ENCODE measurements at places on chromosomes 11 and 22. TPM values are rescaled to one million over a fixed set of nuclear protein-coding genes. Genes with fewer than 3 reads are reported as not detected.

The MAJIN gene
- not detected for total RNA-seq

The TSSK2 gene
- total RNA-seq = not detected

The KIF18A gene
- 35.4 TPM for total RNA-seq

The ALDH3B2 gene
- total RNA-seq = not detected

The DDIAS gene
- 18.6 TPM for total RNA-seq

The RASD2 gene
- total RNA-seq = 0.08 TPM

The BACE1-AS gene
- 3.8 TPM for total RNA-seq

- no peaks in the 10 kb centered on the region for H3K4me1 ChIP-seq
- peak; percentile 38 for DNase-seq
- H3K36me3 ChIP-seq = no peaks in the 10 kb centered on the region
- H3K4me3 ChIP-seq = no peak overlapping the region
- no peak overlapping the region for H3K27ac ChIP-seq
- no peaks in the 10 kb centered on the region for H3K27me3 ChIP-seq
These were observed 217.4 kb downstream of the SBF2 start for GRCh38 chr11:10076458-10077141.

DNA sequence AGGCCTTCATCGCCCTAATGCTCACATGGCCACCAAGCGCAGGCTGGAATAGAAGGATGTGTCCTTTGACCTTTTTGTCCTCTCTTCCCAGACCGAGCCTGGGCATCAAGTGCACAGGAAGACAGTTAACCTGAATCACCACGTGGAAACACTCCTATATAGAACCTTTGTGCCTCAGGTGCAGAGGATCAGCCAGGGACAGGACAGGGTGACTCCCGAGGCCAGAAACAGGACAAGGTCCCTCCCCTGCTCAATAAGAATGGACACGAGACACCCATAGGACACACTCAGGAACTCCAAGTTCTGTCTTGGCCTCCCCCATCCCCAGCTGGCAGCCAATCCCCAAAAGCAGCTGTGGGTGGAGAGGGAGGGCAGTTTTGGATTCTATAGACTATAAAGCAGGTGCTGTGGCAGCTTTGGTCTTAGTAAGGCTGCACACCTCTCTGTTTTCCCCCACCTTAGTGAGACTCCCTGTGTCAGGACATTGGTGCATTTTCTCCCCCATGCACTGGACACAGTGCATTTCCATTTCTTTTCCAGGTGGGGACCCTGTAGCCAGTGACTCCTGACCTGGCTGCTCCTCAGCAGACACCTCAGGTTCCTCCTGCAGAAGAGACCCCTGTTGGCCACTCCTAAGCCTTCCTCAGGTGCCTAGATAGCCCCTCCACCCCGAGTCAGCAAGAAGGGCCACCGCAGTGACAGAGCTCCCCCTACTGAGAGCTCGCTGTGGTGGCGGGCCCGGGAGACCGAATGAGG, 43.6 kb upstream of the POU2AF1 start:
- peaks cover 21% of the 10 kb centered on the region for H3K4me1 ChIP-seq
- H3K27ac ChIP-seq = no peak overlapping the region
- peak; percentile 63 for DNase-seq
- H3K36me3 ChIP-seq = no peaks in the 10 kb centered on the region
- H3K27me3 ChIP-seq = peaks cover 2% of the 10 kb centered on the region

DNA sequence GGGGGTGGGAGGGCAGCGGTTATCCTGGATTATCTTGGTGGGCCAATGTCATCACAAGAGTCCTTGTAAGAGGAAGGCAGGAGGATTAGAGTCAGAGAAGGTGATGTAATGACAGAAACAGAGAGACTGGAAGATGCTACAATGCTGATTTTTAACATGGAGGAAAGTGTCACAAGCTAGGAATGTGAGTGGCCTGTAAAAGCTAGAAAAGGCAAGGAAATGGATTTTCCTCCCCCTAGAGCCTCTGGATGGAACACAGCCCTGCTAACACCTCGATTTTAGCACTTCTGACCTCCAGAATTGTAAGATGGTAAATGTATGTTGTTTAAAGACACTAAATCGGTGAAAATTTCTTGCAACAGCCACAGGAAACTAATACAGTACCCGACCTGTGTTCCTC, 109.3 kb downstream of the MN1 start:
- DNase-seq = no peak
- H3K4me1 ChIP-seq = no peaks in the 10 kb centered on the region
- no peak overlapping the region for H3K27ac ChIP-seq

- DNase-seq = no peak
- no peak overlapping the region for H3K4me3 ChIP-seq
- H3K4me1 ChIP-seq = no peaks in the 10 kb centered on the region
- H3K27ac ChIP-seq = no peak overlapping the region
- H3K27me3 ChIP-seq = peaks cover 14% of the 10 kb centered on the region
These were observed 74.6 kb downstream of the MYO18B start for GRCh38 chr22:25816522-25817059.

DNA sequence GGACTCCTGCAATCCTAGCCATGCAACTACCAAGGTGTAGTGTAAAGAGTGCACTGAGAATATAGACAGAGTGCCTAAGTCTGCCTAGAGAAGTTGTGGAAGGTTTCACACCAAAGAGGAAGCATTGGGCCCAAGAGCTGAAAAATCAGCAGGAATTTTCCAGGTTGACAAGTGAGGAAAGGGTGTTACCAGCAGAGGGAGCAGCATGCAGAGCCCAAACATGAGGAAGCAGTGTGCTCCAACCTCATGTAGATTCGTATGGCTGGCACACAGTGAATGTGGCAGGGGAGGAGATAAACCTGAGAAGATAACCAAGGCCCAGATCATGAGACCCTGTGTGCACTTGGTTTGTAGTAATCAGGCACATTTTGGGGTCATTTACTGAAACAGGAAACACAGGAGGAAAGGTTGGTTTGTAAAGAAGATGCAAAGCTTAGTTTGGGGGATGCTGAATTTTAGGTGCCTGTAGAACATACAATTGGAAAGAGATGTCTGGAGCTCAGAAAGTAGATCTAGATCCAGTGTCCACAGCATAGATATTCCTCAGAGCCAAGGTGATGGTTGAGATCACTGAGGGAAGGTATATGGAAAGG, 1.7 kb downstream of the HPX start:
- H3K27ac ChIP-seq = no peak overlapping the region
- peak; percentile 43 for DNase-seq
- no peaks in the 10 kb centered on the region for H3K36me3 ChIP-seq
- no peaks in the 10 kb centered on the region for H3K27me3 ChIP-seq
- H3K4me1 ChIP-seq = peaks cover 6% of the 10 kb centered on the region
- H3K4me3 ChIP-seq = no peak overlapping the region

DNA sequence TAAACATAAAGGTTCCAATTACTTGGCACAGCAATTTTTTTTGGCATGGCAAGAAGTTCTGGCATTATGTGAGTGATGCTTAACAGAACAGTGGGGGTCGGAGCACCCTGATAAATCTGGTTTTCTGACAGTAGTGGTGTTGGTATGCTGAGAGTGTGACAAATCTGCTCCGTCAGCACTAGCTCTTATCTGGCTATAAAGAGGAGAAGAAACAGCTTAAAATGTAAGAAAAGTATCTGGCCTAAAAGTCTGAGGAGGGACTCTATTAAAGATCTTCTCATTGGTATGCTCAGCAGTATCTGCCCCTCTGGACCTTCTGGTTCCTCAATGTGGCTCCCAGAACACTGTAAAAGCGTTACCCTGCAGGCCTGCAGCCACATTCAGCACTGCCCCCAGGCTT, 137.4 kb downstream of the PLEKHA7 start:
- no peaks in the 10 kb centered on the region for H3K4me1 ChIP-seq
- DNase-seq = no peak
- no peaks in the 10 kb centered on the region for H3K36me3 ChIP-seq
- no peak overlapping the region for H3K27ac ChIP-seq
- no peak overlapping the region for H3K4me3 ChIP-seq
- peaks cover 18% of the 10 kb centered on the region for H3K27me3 ChIP-seq

DNA sequence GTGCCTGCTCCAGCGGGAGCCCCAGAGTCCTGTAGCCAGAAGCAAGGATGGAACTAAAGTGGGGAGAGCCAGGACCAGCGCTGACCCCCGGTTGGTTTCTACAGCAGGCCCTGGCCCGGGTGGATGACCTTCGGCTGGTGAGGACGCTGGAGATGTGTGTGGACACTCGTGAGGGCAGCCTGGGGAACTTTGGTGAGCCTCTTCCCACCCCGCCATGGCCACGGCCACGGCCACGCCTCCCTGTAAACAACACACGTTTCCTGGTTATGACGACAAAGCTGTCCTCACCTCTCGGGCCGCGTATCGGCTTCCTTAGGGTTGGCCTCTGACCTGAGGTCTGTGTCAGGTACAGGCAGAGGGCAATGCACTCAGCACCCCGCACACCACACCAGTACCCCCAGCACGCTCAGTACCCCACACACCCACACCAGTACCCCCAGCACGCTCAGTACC, 4.1 kb downstream of the LRRC56 start:
- H3K4me3 ChIP-seq = no peak overlapping the region
- peaks cover 15% of the 10 kb centered on the region for H3K4me1 ChIP-seq
- H3K36me3 ChIP-seq = no peaks in the 10 kb centered on the region
- H3K27ac ChIP-seq = no peak overlapping the region
- no peaks in the 10 kb centered on the region for H3K27me3 ChIP-seq

DNA sequence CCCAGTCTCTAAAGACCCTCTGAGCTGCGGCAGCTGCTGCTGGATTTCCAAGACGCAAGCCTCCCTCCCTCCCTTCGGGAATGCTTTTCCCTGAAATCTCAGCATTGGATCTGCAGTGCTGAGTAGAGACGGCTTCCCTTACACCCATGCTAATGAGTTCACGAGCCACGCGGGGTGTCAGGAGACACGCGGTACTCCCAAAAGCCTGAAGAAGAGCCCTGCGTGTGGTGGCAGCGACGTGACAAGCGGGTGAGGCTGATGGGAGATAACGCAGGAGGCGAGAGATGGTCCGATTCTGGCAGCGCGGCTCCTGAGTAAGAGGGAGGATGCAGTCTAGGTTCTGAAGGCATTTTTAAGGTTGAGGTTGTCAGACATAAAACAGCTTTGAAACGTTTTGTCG, 74.4 kb upstream of the ASPHD2 start:
- no peaks in the 10 kb centered on the region for H3K4me1 ChIP-seq
- H3K36me3 ChIP-seq = no peaks in the 10 kb centered on the region

DNA sequence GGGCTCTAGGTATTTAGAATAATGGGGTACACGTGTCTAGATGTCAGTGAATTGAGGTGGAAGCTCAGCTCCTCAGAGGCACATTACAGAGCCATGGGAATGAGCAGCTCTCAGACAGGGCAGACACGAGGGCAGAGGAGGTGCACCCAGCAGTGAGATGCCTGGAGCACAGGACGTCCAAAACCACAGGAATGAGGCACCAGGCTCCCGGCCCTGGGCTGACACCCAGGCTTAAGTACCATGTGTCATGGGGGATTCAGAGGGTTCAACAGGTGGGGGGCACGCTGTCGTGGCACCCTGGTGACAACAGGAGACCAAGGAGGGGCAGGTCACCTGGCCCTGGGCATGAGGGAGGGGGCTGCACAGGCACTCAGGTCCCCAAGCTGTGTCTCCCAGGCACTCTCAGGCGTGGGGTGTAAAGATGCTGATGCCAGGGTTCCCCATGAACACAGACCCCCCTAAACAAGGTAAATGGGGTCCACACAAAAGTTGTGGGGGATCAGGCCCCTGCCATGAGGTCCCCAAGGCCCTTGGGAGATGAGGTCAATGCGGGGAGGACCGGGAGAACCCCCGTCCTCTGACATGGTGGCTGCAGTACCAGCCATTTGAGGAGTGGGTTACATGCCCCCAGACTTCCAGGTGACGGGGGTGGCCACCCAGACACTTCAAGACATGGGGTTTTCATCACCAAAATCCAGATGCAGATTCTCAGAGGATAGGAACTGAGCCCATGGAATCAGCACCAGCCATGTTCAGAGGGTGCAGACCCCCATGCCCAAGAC, 5.6 kb upstream of the SYT8 start:
- peaks cover 4% of the 10 kb centered on the region for H3K27me3 ChIP-seq
- peak; percentile 18 for DNase-seq
- H3K27ac ChIP-seq = peak overlapping the region; percentile 0
- no peak overlapping the region for H3K4me3 ChIP-seq
- H3K4me1 ChIP-seq = no peaks in the 10 kb centered on the region

GRCh38 chr11:12508151-12508751, 130.9 kb downstream of the PARVA start:
- peaks cover 8% of the 10 kb centered on the region for H3K27me3 ChIP-seq
- H3K27ac ChIP-seq = no peak overlapping the region
- no peaks in the 10 kb centered on the region for H3K4me1 ChIP-seq
- H3K36me3 ChIP-seq = no peaks in the 10 kb centered on the region
- H3K4me3 ChIP-seq = no peak overlapping the region

DNA sequence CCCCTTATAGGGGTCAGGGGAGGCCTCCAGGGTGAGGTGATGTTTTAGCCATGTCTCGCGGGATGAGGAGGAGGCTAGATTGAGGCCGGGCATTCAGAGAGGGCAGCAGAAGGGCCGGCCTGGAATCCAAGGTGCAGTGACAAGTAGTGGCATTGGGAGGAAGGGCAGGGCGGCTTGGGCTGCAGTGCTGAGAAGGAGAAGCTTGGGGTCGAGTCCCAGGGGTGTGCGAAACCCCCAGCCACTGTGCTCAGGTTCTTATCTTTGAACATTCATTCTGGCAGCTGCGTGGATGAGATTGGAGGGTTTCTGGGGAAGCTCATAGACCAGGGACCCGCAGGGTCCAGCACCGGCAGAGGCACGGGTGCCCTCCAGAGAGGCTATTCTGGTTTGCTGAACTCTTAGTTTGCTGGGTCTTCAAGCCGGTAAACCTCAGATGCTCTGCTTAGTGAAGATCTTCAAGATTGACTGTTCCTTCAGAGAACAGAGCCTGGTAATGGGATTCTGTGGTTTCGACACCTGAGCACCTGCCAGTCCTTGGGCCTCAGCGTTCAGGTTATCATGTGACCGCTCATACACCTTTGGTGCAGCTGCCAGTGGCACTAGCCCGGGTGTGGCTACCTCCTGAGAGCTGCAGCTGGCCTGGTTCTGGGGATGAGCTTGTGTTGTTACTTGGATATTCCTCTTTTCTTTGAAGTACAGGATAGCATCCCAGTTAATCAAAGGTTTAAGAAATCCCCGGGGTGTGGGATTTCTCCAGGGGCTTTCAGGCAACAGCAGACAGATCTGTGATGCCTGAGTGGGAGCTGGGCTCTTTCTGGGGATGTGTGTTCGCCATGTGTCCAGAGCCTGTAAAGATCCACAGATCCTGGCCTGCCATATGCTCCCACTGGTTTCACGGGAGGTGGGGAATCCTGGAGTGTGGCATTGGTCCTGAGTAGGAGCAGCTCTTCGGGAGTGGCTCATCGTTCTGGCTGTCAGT, 152.8 kb downstream of the TBC1D22A start:
- peaks cover 13% of the 10 kb centered on the region for H3K4me1 ChIP-seq
- no peak overlapping the region for H3K4me3 ChIP-seq
- DNase-seq = no peak
